ENCODE measurements at places on chromosomes 1 and 21.

DNA sequence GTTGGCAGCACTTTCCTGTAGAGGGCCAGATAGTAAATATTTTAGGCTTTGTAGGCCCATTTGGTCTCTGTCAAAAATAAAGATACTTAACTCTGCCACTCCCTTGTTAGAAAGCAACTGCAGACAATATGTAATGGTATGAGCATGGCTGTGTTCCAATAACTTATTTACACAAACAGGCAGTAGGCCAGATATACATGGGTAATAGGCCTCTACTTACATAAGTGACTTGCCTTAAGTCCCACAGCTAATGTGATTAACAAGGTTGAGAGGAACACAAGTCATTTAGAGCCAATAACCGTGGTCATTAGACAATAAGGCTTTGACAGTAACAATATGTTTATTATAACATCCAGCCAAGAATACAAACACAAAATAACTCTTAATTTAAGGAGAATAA is 17.4 kb downstream of the CCT8 start:
- DNase-seq = no peak

- DNase-seq = no peak
Observed at GRCh38 chr1:24694380-24694843, 50.8 kb upstream of the CLIC4 start.

- DNase-seq = no peak
Observed at GRCh38 chr21:35754583-35754982, 305.7 kb downstream of the SETD4 start.

DNA sequence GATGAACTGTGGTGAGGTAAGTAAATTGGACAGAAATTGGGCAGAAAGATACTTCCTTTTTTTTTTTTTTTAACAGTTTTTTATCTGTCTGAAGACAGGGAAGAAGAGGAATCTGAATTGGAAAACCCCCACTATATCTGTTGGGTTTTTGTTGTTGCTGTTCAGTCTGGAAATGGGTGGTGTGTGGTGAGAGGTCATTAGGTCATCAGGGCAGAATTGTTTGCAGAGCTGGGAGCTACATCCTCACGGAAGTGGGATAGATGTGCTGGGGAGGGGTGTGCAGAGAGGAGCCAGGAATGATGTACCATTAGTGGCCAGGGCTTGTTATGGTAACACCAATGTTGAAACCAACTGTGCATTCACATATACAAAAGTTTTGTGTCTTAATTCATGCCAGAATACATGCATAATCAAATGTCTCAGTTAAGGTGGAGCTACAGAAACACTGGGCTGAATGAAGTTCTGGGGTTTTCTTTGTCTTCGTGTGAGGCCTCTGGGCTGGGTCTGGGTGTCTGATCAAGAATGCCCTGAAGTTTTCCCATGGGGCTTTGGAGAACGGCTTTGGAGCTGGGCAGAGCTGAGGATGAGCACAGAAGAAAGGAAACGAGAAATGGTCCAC is 12.4 kb downstream of the USP25 start:
- DNase-seq = no peak

DNA sequence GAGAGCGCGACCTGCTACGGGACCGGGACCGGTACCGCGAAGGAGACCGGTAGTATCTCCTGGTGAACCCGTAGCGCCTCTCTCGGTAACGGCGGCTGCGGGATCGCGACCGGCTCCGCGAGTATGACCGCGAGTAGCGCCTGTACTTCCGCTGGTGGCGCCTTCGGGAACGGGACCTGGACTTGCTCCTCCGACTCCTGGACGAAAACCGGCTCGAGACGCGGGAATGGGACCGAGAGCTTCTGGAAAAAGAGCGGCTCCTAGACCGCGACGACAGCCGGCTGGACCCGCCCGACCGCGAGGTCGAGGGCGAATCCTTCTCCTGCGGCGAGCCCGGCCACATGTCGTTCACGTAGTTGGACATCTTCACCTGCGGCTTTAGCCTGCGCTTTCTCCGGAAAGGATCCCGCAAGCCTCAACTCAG is 642 bp downstream of the RSRP1 start:
- DNase-seq = no peak

DNA sequence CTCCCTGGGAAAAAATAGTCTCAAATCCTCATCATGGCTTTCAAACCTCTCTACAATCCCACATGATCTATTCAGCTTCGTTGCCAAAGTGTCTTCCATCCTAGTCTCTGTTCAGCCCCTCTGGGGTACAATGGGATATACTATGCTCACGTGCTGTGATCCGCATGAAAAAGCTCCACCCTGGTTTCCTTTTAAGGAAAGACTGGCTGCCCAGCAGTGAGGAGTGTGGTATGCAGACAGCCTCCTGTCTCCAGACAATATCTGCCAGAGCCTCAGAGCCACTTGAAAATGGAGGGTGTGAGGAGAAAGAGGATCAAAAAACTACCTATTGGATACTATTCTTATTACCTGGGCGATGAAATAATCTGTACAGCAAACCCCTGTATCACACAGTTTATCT is 194.5 kb downstream of the LHX8 start:
- no peak for DNase-seq

GRCh38 chr1:211783266-211783665 is 47.3 kb downstream of the LPGAT1 start:
- no peak for DNase-seq

DNA sequence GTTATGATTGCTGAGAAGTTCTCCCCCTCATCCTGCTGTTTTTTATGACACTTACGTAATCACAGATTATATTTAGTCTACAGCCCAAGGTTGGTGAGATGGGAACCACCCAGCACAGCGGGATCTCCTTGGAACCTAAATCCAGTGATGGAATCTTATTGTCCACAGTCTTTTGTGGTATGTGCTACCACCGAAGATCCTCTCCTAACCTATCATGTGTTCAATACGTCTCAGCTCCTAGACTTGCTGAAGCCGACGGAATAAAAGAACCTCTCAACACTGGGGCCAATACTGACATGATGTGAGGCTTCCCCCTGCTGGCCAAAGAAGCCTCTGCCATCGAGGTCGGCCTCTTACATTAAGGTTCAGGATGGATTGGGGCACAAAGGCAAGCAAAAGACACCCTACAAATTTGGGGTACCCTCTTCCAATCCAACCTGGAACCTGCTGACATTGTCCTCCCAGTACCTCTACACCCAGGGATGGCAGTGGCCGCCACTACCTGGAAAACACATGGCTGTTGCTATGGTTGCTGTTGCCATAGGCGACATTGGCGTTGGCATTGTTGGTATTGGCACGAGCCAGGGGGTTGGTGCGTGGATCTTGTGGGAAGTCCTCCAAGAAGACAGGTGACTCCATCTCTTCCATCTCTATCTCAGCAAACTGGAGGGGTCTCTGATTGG is 19.4 kb upstream of the KIF21B start:
- DNase-seq = peak; percentile 41

Data from stimulated activated CD4-positive, alpha-beta T cell treated with anti-CD3 and anti-CD28 coated beads, Interleukin-1b, Interleukin-23, amount 100 ng/mL, for 1 hour (primary cell).